ENCODE measurements at places on chromosomes 4 and X.

GRCh38 chr4:105710012-105710600 lies 1.5 kb downstream of the GSTCD start:
- DNase-seq = no peak

DNA sequence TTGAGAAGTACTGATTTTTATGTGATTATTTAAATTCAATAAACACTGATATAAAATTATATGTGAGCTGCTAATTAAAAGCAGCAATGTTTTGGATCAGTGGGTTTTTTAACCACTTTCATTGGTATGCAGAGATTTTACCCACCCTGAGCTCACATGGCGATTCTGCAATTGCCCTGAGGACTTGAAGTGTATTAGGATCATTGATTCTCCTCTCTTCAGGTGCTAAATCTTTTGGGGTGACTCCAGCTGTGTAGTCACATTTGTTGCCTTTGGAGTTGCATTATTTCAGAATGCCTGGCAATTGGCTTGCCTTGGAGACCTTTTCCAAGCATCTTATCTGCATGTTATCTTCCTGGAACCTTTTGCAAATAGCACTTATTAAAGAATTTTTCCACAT lies 51.3 kb downstream of the UGT8 start:
- no peak for DNase-seq

DNA sequence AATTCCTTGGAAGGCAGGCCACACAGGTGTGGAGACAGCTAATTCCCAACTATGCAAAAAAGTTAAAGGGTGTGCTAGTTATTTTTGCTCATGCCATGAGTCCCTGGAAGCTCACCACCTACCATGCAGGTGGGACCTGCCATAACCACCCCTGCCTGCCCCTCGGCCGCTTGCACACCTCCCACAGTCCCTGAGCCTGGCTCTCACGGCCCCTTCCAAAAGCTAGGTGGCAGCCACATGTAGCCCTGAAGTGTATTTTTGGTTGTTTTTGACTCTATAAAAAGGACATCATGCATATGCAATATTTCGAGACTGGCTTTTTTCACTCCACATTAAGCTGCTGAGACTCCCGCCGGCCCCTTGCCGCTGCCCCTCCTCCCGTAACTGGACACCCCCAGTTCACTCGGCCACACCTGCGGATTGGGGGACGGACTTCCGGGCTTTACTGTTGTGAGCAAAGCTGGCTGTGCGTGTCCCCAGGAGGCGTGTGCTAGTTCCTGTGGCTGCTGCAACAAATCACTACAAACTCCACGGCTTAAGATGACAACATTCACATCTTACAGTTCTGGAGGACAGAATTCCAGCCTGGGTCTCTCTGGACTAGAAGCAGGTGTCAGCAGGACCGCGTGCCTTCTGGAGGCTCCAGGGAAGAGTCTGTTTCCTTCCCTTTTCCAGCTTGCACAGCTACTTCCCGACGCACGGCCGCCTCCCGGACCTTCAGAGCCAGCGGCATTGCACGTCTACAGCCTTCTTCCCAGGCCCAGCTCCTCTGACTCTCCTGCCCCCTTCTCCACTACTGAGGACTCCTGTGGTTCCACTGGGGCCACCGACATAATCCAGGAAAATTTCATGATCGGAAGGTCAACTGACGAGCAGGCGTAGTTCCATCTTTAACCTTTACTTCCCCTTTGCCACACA lies 24.8 kb downstream of the ZFYVE28 start:
- no peak for DNase-seq

- DNase-seq = no peak
Measured at GRCh38 chrX:139720136-139720535, 12.2 kb upstream of the MCF2 start.

GRCh38 chr4:71095545-71095944 lies 102.1 kb downstream of the DCK start:
- DNase-seq = no peak

DNA sequence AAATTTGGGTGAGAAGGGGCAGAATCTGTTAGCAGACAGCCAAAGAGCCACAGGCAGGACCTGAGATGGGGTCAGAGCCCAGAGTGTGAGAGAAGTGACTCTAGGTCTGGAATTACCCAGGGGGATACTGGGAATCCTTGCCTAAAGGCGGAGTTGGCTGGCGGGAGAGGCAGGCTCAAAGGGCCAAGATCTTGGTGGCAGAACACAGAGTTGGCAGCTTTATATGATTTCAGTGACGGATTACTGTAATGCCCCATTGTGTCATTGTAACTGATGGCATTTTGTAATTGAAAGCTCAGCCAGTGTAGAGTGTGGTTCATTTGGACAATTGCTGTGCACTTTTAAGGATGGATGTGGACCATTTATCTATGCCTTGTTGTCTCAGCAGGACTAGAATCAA lies 77.3 kb downstream of the SMIM20 start:
- DNase-seq = no peak

All from stimulated activated CD4-positive, alpha-beta T cell treated with anti-CD3 and anti-CD28 coated beads, Interleukin-15, amount 100 ng/mL, for 1 hour (primary cell).